Stimulated activated CD4-positive, alpha-beta T cell treated with anti-CD3 and anti-CD28 coated beads, Interleukin-1b, Interleukin-23, amount 100 ng/mL, for 1 hour (primary cell): ENCODE measurements at places on chromosomes 2 and 18.

DNA sequence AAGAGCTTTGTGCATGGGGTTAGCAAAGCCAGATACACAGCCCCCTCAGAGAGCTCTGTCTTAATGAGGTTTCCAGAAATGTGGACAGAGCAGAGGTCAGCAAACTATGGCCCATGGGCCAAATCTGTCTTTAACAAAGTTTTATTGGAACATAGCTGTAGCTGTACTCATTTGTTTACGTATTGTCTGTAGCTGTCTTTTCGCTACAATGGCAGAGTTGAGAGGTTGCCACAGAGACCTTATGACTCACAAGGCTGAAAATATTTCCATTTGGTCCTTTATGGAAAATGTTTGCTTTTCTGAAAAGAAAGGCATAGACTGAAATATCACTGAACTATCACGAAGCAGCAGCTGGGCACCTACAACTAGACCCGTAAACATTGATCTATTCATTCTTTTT is 841.8 kb downstream of the SLC4A3 start:
- no peak for DNase-seq

DNA sequence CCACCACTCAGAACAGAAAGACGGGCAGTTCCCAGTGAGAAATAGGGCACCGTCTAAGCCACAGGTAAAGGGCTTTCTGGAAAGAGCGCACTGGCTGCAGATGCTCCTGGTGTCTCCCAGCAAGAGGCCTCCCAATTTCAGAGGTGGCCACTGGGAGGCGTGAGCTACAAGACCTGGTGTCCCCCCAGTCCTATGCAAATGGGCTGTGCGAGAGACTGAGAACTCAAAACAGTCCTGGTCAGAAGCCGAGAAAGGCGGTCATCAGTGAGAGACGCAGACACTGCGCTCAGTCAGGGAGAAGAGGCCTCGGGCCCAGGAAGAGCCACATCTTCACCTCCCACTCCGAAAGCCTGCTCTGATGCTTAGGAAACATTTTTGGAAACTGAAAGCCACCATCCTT is 179.5 kb downstream of the EIPR1 start:
- no peak for DNase-seq

DNA sequence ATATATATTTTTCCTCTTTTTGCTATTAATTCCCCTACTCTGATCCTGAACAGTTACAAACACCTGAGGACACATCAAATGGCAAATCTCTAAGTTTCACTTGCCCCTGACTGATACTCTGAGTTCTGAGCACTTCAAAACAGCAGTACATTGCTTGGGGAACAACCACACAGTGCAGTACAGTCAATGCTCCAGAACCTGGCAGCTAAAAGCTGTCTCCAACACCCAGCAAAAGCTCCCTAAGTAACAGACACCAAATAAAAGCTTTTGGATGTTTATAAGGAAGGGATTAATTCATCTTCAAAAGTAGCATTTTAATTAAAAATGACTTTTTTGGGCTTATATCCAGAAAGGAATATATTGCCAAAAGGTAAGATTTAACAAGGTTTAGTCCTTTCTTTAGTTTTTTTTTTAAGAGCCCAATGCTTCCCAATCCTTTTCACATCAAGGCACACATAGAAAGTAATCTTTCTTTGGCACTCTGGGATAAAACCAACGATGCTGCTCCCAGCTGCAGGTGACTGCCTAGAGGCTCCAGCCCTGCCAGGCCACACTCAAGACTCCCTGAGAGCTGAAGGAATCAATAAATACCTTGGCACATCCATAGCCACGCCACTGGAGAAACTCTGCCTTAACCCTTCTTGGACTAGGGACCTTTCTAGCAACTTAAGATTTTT is 164.9 kb upstream of the ZFP36L2 start:
- no peak for DNase-seq

- DNase-seq, result no peak
Observed at GRCh38 chr2:23484275-23484674, 99.3 kb downstream of the KLHL29 start.

GRCh38 chr2:102117472-102117858 is 25.1 kb upstream of the IL1R1 start:
- DNase-seq, result no peak

DNA sequence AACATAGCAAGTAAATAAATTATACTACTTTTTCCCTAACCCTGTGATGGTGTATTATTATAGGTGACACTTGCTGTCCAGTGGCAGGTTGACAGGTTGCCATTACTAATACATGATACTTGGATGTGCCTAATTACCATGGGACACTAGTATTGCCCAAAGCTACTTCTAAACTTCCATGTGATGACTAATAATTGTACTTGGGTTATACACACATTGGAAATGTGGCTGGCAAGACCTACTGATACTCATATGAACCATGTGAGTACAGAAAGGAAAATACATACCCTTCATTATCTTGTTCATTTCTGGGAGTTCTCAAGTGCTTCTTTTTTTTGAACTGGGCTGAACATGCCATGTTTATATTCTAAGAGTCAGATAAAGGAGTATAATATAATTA is 156.4 kb downstream of the IKZF2 start:
- DNase-seq, result no peak

DNA sequence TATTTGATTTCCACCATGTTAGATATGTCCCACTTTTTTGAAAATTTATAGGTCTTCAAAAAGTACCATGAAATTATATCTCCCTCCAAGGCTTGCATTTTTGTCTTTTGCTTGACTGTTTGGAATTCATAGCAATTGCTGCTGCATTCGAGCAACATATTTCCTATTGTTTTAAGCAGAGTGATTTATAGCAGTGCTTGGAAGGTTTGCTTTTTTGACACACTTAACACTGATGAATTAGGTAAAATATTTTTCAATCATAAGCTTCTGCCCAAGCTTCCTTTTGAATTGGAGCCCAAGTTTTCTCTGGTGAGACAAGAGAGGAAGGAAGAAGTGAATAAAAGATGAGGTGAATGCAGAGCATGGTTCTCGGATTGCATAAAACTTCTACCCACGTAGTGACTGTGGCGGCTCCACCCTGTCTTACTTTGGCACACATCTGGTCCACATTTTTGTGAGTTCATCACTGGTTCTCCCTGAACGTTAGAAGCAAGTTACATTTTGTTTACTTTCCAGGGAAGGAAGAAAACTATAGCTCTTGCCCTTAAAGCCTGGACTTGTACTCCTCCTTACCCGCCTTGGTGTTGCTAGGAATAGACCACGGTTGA is 667.0 kb downstream of the TSN start:
- no peak for DNase-seq

GRCh38 chr18:74930616-74931015 is 278.3 kb downstream of the PTGR3 start:
- DNase-seq, result no peak

DNA sequence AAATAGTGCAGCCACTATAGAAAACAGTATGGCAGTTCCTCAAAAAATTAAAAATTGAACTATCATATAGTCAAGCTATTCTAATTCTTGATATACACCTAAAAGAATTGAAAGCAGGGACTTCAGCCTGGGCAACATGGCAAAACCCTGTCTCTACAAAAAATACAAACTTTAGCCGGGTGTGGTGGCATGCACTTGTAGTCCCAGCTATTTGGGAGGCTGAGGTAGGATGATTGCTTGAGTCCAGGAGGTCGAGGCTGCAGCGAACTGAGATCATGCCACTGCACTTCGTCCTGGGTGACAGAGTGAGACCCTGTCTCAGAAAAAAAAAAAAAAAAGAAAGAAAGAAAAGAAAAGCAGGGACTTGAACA is 279.5 kb upstream of the STON1 start:
- DNase-seq, result no peak

GRCh38 chr2:172431993-172432392 is 4.6 kb downstream of the ITGA6 start:
- no peak for DNase-seq

GRCh38 chr18:3715231-3716080 is 265.5 kb downstream of the TGIF1 start:
- no peak for DNase-seq
